ENCODE measurements at places on chromosomes 7 and 10.
A peak's percentile ranks its signal among the peaks of the same experiment; 100 is the strongest.

DNA sequence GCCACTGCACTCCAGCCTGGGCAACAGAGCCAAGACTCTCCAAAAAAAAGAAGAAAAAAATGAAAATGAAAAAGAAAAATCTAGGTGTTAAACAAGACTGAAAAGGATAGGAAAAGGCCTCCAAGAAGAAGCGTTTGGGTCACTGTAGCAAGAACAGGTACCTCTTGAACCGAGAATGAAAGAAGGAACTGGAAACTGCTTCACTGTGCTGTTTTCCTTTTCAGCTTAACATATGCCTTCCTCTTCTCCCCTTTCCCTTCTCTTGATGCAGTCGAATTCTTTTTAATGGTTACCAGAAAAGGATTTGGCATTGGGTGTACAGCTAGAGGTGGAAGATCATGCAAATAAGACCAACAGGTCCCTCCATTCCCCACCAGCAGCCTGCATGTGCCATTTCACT lies 28.1 kb downstream of the LRRC4 start:
- DNase-seq: no peak

DNA sequence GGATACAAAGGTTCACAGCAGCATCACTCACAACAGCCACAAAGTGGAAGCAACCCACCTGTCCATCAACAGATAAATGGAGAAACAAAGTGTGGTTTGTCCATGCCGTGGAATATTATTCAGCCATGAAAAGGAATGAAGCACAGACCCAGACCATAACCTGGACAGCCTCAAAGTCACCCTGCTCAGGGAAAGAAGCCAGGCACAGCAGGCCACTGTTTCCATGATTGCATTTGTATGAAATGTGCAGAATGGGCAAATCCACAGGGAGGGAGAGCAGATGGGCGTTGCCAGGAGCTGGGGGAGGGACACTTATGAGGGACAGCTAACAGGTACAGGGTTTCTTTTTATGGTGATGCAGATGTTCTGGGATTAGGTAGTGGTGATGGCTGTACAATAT lies 30.3 kb downstream of the FOXL3 start:
- DNase-seq: no peak

GRCh38 chr7:50214771-50215170 lies 89.7 kb upstream of the IKZF1 start:
- no peak for DNase-seq

- DNase-seq: no peak
Observed at GRCh38 chr10:90461437-90462155, 396.2 kb downstream of the HTR7 start.

GRCh38 chr10:48684792-48685623 lies at the start of gene WDFY4:
TSS of gene WDFY4 (plus strand) at chr10:48684873. CDS start at chr10:48709733, 24,860 bp downstream.
- no peak for DNase-seq

DNA sequence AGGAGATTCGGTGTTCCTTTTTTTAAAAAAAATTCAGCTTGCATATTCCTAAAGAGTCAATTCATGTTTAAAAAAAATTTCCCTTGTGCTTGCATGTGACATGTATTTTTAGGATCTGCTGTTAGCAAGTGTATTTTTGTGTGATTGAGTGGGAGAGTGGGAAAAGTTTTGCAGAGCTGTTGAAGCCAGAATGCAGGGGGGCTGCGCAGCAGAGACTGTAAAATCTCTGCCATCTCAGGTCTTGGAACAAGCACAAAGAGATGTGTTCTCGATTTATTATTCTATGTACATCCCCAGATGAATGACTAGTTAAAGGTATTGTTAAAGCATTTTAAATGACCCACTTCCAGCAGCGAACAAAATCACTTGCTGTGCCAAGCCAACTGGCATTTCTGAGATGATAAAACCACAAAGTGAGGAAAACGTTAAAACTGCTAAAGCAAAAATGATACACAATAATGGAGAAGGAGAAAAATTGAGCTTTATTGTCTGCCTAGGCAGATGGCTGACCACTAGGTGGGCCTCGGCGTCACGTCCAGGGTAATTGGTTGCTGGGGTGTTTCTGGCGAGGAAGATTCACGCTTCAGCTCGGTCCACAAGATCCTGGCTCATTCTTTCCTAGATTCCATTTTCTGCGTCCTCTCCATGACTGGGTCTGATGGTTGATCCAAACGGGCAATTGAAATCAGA lies 67.0 kb upstream of the ATRNL1 start:
- DNase-seq: no peak

DNA sequence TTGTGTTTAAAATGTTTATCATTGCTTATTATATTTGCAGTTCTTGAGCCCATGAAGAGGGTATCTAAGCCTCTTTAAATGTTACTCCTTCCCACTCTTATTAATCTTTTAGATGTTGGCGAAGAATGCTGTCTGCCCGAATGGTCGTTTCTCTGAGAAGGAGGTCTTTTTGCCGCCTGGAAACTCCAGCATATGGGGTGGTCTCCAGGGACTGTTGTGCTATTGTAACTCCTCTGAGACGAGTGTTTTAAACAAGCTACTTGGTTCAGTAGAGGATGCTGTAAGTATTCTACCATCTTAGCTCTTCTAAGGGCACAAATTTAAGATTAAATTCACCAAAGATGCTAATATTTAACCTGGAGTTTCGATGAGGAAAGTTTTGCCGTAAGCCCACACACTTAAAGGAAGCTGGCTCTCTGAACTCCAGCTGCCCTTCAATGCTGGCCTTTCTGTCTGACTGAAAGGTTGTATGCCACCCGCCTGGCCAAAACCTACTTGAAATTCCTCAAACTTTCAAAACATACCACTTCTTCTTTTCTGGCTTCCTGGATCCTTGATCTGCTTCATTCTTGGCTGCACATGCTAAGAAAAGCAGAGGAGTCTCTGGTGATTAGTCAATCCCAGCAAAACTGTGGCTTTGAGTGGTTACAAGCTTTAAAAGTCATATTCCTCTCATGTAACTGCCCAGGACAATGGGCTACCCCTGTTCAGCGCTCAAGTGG lies 74.7 kb downstream of the ABCA13 start:
- no peak for DNase-seq

- peak; percentile 28 for DNase-seq
Observed at GRCh38 chr10:34280599-34281374, 534.3 kb downstream of the PARD3 start.

DNA sequence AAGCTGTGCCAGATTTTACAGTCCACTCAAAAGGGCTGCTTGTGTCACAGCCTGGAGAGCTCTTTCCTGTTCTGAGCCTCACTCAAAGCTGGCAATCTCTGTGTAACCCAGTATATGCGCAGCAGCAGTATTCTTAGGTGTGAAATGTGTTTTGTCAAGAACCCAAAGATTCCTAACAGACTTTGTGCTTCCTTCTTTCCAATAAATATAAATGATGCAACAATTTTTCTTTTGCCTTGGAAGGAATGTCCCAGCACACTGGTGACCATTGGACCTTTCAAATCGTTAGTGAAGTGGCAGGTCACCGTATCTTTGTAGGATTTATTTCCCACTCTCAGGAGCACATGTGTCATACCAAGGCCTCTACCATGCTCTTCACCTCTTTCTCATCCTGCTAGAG lies 5.6 kb upstream of the ZC3HAV1 start:
- no peak for DNase-seq

GRCh38 chr10:119101366-119102098 lies 2.4 kb upstream of the DENND10 start:
- DNase-seq: no peak

- DNase-seq: no peak
Observed at GRCh38 chr10:18418541-18419215, 232.7 kb downstream of the NSUN6 start.

DNA sequence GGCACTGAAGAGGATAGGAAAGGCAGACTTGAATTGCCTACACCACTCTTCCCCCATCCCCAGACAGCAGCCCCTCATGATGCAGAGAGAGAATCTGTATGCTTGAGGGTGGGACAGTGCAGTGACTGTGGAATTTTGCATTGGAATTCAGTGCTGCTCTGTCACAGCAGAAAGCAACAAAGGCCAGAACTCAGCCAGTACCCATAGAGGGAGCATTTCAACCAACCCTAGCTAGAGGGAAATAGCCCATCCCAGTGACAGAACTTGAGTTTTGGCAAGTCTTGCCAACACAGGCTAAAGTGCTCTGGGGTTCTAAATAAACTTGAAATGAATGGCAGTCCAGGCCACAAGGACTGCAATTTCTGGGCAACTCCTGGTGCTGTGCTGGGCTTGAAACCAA lies 80.4 kb downstream of the TES start:
- no peak for DNase-seq

DNA sequence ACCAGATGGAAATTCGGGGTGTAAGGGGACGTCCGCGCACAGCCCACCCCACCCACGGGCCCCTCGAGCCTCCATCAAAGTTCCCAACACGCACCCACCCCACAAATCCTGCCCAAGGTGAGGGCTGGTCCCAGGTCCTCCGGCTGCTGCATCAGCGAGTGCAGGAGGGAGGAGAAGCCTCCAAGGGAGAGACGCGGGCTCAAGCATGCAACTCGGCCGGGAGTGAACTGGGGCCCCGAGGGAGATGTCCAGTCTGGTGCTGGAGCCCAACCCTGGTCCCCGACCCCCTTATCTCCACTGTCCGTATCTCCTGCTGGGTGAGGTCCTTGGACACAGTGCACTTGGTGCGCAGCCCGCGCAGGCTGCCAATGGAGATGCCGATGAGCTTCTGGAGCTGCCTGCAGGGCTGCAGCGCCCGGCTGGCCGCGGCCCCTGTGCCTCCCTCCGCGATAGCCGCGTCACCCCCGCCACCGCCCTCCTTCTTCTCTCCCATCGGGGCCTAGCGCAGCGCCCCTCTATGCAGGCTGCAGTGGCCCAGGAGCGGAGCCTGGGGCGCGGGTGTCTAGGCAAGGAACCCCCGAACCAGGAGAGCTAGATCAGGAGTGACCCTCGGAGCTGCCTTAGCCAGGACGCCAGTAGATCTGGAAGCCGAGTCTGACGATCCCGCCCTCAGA lies 489.2 kb downstream of the ZNF33B start:
- DNase-seq: no peak

DNA sequence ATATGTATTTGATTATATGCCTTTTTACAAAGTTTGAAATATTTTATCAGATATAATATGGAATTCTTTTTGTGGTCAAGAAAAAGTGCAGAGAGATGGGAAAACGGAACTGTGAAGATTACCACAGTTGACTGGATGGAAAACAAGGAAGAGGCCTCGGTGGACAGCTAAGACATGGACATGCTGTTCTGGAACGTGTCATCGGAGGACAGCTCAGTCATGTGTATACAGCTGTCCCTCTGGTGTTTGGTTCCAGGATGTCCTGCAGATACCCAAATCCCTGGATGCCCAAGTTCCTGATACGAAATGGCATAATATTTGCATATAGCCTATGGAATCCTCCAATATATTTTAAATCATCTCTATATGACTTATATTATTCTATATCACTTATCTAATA lies 49.4 kb downstream of the TRIL start:
- no peak for DNase-seq

DNA sequence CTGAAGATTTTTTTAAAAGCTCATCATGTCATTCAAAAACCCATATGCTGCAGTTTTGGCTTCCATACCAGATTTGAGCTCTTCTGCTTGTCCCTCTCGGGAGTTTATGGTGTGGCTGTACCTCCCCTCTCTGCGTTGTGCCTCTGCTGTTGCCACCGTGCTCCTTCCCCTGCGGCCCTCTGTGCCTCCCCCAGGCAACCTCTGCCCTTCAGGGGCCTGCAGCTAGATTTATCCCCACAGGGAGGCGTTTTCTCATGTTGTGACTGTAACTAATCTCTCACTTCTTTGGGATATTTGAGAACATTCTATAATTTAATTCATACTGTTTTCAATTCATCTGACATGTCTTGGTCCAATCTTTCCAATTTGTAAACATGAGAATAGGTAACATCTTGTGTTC lies 52.7 kb downstream of the TASOR2 start:
- DNase-seq: no peak

- no peak for DNase-seq
Observed at GRCh38 chr7:17668122-17668521, 272.2 kb downstream of the SNX13 start.

- DNase-seq: no peak
Observed at GRCh38 chr10:119398996-119399395, 143.5 kb downstream of the RGS10 start.

- DNase-seq: no peak
Observed at GRCh38 chr7:698515-699475, 27.7 kb upstream of the DNAAF5 start.

DNA sequence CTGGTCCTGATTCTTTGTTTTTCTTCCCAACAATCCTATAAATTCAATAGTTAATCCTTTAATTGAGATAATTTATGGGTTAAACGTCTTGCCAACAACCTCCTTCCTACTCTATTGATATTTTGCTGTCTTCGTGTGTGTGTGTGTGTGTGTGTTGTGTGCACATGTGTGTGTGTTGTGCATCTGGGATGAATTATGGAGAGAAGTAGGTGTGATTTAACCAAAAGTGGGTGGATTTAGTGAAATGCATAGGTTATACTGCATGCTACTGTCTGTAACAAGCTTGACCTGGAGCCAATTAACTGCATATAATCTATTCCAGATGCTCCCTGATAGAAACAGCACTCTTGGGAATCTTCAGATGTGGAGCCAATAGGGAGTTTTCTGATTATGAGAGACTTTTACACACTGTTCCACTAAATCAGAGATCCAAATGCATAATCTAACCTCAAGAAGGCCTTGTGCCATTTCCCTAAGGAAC lies 61.2 kb downstream of the SEMA3D start:
- DNase-seq: no peak

DNA sequence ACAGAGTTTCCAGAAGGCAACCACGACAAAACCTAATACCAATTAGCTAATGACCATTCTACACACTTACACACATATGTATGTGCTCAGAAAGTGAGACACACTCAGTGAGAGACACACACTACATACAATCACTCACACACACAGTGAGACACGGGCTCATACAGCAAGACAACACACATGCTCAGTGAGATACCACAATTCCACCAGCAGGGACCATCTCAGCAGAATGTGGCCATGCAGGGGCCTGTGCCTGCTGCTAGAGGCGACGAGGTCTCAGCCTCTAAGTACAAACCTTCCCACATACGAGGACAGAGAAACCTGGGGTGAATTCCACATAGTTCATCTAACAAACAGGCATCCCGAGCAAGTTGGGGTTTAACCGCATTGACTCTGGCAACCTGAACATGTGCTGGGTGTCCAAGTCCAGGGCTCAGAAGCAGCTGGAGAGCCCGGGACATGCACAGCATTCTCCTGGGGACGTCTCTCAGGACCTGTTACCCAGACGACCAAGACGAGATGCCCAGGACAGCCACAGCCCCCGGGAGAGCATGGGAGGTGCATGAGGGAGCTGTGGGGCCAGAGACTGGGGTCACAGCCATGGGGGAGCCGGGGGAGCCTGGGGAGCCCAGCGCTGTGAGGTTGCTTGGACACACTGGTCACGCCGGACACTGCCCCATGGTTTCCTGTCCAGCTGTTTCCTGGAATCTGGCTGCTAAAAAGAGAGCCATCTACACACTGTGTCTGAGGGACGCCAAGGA lies 523.6 kb downstream of the PTPRN2 start:
- no peak for DNase-seq

All from H54 (cell line).